Endothelial cell of umbilical vein (primary cell): ENCODE measurements at places on chromosomes 3 and 15. TPM values are rescaled to one million over a fixed set of nuclear protein-coding genes. Genes with fewer than 3 reads are reported as not detected.
A peak's percentile ranks its signal among the peaks of the same experiment; 100 is the strongest.

GRCh38 chr3:54168451-54168850 is 46.1 kb downstream of the CACNA2D3 start:
- no peak for DNase-seq

GRCh38 chr15:73873889-73874511 is 636 bp downstream of the TBC1D21 start:
- peak; percentile 60 for DNase-seq

SLC22A14 gene
- total RNA-seq: not detected in 2 replicates

GOLGA8T gene
- not detected in 2 replicates for total RNA-seq

THAP10 gene
- total RNA-seq: 2.7 and 4.0 TPM in 2 replicates

DNA sequence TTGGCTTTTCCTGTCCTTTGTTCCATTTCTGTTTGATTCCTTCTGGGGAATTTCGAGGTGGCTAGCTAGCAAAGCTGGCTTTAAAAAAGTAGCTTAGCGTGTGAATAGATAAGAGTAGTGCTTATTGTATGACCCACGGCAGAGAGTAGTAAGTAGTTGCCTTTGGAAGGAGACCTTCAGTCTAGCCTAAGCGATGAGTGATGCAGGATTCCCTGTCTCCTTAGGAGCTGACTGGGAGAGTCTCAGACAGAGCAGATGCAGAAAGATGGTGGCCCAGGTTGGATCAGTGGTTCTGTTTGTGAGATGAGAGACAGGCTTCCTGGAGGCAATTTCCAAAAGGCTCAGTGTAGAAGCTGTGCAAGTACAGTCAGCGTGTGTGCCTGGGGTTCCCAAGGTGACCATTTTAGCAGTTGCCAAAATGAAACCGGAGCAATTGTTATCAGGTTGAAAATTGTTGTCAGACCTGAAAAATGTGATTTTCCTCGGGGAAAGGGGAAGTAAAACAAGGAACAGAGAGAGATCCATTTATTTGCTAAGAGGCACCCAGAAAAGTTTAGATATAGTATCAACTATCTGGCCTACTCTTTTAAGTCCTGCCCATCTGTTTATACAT is 681 bp upstream of the IL5RA start:
- DNase-seq: no peak

- no peak for DNase-seq
Observed at GRCh38 chr3:23698652-23699313, 107.0 kb upstream of the UBE2E1 start.

- no peak for DNase-seq
Observed at GRCh38 chr3:120173056-120173675, 78.9 kb upstream of the GSK3B start.

GPR160 gene
- 1.1 and 1.3 TPM in 2 replicates for total RNA-seq

- DNase-seq: no peak
Observed at GRCh38 chr3:159818399-159818798, 170.2 kb upstream of the IL12A start.

INSYN1 gene
- 0.58 TPM in 1 of 2 replicates, not detected in the other for total RNA-seq

DNA sequence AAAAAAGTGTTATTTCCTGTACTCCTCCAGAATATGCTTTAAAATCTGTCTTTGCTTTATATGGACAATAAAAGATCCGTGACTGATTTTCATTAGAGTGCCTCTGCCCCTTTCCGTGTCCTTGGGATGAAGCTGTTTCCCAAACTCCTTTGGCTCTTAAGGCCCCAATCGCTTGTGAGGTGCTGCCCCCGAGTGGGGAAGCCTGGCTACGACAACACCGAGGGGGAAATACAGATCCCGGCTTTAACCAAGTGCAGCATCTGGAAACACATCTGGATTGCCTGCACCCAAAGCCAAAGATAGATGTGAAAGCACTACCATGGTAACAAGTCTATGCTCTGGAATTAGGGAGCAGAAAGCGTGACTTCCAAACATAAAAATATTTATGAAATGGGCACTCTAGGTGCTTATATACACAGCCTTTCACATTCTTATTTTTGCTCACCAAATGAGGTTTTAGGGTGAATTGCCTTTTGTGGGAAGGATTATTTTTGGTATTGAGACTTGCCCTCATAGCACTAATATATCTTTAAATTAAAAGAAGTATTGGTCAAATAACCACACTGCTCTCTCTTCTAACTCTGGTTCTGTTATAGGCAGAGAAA is 40.6 kb upstream of the ADCY5 start:
- DNase-seq: peak; percentile 67

DNA sequence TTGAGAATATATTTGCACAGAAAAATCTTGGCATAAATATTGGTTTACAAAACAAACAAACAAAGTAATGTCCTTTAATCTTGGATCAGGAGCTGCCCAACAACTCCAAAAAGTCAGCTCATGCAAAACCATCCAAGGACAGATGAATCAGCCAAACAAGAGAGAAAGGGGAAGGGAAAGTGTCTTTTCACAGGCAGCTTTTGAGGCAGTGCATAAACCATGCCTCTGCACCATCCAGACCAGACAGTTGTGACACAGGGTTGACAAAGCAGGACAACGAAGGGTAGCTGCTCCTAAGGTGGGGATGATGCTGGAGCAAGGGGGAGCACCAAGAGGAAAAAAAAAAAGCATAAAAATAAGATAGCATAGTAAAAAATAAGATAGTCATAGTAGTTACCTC is 8.7 kb downstream of the CD86 start:
- DNase-seq: no peak

DNA sequence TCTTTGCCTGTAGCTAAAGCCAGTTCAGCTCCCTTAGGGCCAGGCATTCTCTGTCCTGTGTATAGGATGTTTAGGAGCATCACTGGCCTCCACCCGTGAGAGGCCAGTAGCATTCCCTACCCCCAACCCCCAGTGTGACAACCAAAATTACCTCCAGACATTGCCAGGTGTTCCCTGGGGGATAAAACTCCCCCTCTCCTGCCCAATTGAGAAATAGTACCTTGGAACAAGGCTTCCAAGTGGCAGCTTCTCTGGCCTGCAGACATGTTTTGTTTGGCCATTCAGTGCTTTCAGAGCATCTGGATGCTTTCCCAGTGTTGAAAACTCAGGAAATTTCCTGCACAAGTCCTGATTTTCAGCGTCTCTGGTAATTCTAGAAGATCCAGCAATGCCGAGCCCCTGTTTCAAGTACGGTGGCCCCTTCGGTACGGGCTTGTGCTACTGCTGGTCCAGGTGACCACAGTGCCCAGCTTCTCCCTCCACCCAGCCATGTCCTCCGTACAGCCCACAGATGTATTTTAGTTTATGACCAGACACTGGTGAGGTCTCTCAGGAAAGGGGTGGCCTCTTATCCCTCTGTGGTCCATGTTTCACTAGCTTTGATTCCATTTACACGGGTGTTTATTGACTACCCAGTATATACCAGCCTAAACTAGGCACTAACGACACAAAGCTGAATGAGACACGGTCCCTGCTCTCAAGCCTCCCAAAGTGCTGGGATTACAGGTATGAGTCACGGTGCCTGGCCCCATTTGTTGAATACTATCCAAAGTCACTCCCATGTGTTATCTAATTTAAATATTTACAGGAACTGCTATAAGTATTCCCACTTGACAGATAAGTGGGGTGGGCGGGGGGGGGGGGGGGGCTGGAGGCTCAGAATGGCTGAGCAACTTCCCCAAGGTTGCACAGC is 125.4 kb upstream of the RAD18 start:
- DNase-seq: no peak

- DNase-seq: no peak
Observed at GRCh38 chr3:89957451-89957850, 850.0 kb downstream of the EPHA3 start.

- peak; percentile 35 for DNase-seq
Observed at GRCh38 chr15:53586799-53587198, 172.7 kb downstream of the WDR72 start.

ST3GAL6 gene
- 17.7 and 35.9 TPM in 2 replicates for total RNA-seq

- DNase-seq: peak; percentile 79
Observed at GRCh38 chr3:121431726-121432517, 113.9 kb downstream of the POLQ start.

DNA sequence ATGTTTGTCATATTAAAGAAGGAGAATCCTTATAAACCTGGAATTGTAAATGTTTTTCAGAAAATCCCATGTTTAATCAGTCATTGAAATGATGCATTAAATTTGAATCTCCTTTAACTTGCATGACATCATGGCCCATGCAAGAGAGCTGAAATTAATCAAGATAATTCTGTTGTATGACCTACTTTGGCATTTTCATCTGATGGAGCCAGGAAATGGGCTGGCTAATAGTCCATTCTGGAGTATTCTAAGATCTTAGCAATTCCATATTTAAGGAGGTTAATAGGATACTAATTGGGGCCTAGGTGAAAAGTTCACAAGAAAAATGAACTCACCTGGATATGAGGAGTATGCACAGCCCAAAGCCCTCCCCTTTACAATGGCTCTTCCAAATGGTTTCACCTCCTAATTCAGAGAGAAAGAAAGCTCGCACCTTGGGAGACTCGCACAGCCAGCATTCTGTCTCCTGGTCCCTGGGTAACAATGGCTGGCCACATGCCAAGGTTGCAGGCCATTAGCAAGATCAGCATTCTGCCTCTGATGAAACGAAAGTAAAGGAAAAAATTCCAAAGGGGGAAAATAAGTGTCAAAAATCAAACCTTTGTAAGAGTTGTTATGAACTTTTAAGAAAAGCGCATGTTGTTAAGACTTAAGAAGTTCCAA is 786.4 kb downstream of the MCTP2 start:
- DNase-seq: peak; percentile 87

GRCh38 chr15:71570736-71571135 is 239.6 kb upstream of the NR2E3 start:
- no peak for DNase-seq

- no peak for DNase-seq
Observed at GRCh38 chr3:52355526-52355925, 39.4 kb downstream of the DNAH1 start.

CACNA2D2 gene
- total RNA-seq: not detected in 2 replicates

DNA sequence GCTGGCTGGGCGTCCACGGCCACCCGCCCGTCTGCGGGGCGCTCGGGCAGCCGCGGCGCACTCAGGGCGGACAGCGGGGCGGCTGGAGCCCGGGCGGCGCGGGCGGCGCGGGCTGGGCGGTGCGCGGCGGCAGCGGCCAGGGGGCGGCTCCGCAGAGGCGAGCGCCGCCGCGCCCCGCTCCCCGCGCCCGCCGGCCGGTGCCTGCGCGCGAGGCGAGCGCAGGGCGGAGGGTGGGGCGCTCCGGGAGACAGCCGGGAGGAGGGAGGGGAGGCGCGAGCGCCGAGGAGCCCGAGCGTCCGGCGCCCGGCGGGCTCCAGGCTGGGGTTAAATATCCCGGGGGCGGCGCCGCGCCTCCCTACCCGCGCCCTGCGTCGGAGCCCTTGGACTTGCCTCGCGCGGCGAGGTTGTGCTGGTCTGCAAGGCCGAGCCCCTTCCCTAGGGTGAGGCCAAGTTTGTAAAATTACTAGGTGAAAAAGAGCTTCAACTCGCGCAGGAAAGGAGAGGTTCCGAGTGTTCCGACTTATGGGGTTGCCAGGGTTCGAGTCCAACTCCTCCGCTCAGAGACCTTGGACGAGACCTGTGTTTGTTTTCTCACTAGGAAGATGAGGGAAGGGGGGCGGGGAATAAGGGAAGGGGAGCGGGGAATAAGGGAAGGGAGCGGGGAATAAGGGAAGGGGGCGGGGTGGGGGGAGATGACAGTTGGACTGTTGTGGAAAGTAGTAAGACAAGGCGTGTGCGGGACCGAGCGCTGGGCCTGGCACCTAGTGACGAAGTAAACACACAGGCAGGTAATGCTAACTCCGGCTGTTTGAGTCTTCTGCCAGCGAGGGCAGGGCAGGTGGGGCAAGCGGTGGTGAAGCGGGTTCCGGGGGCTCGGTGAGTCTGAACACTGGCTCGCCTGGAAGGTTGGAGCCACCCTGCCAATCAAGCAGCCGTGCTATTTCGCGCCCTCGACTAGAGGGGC is at the start of gene TNFAIP8L3:
TNFAIP8L3 (minus strand) TSS at position 301 of the 964 bp plus-strand sequence. CDS start 311 bp downstream, outside the sequence.
- peak; percentile 53 for DNase-seq

LRRIQ4 gene
- total RNA-seq: not detected in 2 replicates

DNA sequence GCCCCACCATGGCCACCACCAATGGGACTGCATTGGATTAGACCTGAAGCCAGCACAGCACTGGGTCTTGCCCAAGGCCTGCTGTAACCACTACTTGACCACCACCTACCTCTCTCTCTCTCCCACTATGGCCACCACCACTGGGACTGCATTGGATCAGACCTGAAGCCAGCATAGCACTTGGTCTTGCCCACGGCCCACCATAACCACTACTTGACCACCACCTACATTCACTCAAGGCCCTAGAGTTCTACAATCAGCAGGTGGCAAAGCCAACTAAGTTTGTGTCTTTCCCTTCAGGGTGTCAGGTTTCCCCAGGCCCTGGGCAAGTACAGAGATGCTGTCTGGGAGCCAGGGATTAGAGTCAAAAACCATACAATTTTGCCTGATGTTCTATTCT is 57.6 kb downstream of the ESYT3 start:
- no peak for DNase-seq

DNA sequence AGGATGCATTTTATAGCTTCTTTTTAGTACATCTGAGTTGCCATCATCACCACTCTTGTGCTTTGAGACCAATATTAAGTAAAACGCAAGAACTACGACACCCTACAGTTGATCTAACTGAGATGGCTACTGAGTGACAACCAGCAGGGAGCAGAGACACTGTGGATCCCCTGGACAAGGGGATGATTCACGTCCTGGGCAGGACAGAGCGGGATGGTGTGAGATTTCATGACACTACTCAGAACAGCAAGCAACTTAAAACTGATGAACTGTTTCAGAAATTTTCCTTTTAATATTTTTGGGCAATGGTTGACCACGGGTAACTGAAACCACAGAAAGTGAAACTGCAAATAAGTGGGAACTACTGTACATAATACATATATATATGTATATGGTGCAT is 299.2 kb downstream of the ADAMTS17 start:
- DNase-seq: no peak
